Kidney (tissue), 22 donors: ENCODE measurements at places on chromosomes 1 and 21. TPM values are rescaled to one million over a fixed set of nuclear protein-coding genes. Genes with fewer than 3 reads are reported as not detected.

DNA sequence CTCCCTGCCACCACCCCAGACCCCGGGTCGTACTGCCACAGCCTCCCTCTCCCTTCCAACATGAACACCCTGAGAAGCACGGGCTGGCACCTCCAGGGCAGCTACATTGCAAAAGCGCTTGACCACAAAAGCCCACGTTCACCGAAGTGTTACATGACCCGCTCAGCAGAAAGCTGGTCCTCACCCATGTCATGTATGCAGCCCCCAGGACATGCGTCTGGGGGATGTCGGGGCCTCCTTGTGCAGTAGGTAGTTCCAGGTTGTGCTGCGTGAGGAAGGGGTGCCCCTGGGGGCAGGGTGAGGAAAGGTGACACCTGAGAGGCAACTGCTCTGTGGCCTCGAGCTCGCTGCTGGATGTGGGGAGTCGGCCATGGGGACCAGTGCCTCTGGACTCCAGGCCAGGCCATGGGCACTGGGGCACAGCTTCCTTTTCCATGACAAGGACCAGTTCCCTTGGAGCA, 102.0 kb upstream of the C1orf174 start:
- no peaks in the 10 kb centered on the region for H3K4me1 ChIP-seq
- no peaks in the 10 kb centered on the region for H3K27me3 ChIP-seq
- H3K27ac ChIP-seq, result no peak overlapping the region
- H3K4me3 ChIP-seq, result no peak overlapping the region

GRCh38 chr1:170030212-170030611, 44.3 kb downstream of the KIFAP3 start:
- no peak for DNase-seq
- H3K4me3 ChIP-seq, result no peak overlapping the region
- peaks cover 3% of the 10 kb centered on the region for H3K36me3 ChIP-seq
- no peaks in the 10 kb centered on the region for H3K4me1 ChIP-seq
- H3K27ac ChIP-seq, result no peak overlapping the region

DNA sequence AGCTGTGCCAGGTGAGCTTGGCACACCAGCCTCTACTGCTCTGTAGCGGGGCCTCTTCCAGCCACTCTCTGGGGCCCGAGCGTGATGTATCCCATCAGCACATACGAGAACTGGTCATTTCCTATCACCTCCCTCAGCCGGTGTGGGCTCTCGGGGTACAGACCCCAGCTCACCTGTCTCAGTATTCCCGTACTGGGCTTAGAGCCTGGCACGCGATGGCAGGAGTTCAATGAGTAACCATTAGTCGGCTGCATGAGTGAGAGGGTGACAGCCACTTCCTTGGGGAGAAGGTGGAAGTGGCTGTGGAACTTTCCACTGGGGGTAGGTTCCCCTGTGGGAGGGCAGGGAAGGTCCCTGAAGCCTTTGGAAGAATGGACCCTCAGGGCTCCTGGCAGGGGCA, 46.1 kb downstream of the ECE1 start:
- no peak for DNase-seq
- H3K27me3 ChIP-seq, result no peaks in the 10 kb centered on the region
- H3K36me3 ChIP-seq, result peaks cover 28% of the 10 kb centered on the region
- peaks cover 5% of the 10 kb centered on the region for H3K4me1 ChIP-seq

The KRTAP26-1 gene
- not detected for total RNA-seq

DNA sequence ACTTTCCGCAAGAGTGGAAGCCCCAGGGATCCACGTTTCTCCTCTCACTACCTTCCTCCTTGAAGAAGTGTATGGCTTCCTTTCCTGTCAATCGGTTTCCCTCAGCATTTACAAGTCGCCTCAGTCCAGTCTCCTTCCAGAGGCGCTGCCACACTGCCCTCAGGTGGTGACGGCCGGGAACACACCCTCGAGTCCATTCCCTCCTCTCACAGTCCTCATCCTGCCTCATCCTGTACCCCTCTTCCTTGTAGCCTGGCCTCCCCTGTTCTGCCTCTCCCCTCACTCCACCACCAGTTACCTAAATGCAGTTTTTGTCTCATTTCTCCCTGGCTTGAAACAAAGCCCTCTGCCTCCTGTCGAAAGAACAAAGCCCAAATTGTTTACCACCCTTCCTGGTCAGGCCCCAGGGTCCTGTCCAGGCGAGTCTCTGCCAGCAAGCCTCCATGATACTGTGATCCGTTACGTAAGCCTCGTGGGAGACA, 23.2 kb upstream of the LSM10 start:
- no peaks in the 10 kb centered on the region for H3K27me3 ChIP-seq
- no peaks in the 10 kb centered on the region for H3K4me1 ChIP-seq
- peaks cover 10% of the 10 kb centered on the region for H3K36me3 ChIP-seq
- H3K27ac ChIP-seq, result no peak overlapping the region
- H3K4me3 ChIP-seq, result no peak overlapping the region
- DNase-seq, result peak; percentile 90

GRCh38 chr1:203629507-203630082, 3.0 kb downstream of the ATP2B4 start:
- H3K4me3 ChIP-seq, result peak overlapping the region; percentile 83
- H3K27ac ChIP-seq, result peak overlapping the region; percentile 60
- peak; percentile 67 for DNase-seq
- no peaks in the 10 kb centered on the region for H3K27me3 ChIP-seq

DNA sequence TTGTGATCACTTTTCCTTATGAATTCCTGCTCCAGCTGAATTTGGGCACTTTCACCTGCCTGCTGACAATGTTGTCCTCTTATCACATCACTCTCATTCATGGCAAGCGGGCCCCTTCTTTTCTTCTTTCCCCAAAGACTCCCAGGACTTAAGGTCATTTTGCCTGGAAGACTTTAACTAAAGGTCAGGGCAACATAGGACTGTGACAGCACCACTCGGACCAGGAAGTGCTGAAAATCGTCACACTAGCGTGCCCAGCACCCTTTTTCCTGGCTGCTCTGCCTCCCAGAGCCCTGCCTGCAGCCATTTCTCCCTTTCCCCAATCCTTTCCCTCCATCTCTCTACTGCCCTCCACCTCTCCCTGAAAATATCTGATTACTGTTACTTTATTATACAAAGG, 35.4 kb downstream of the CD34 start:
- no peaks in the 10 kb centered on the region for H3K4me1 ChIP-seq
- H3K27me3 ChIP-seq, result no peaks in the 10 kb centered on the region
- H3K27ac ChIP-seq, result no peak overlapping the region
- no peaks in the 10 kb centered on the region for H3K36me3 ChIP-seq
- DNase-seq, result no peak
- no peak overlapping the region for H3K4me3 ChIP-seq

GRCh38 chr1:13462682-13463081, 51.1 kb downstream of the LRRC38 start:
- no peak for DNase-seq
- H3K36me3 ChIP-seq, result no peaks in the 10 kb centered on the region
- H3K4me1 ChIP-seq, result no peaks in the 10 kb centered on the region
- H3K27me3 ChIP-seq, result no peaks in the 10 kb centered on the region
- no peak overlapping the region for H3K27ac ChIP-seq

- peaks cover 7% of the 10 kb centered on the region for H3K4me1 ChIP-seq
- peaks cover 92% of the 10 kb centered on the region for H3K36me3 ChIP-seq
- H3K27me3 ChIP-seq, result no peaks in the 10 kb centered on the region
Observed at GRCh38 chr1:19151537-19151936, 58.5 kb downstream of the UBR4 start.

GRCh38 chr1:10839188-10839770, 42.8 kb upstream of the CASZ1 start:
- no peaks in the 10 kb centered on the region for H3K36me3 ChIP-seq
- no peak overlapping the region for H3K4me3 ChIP-seq
- no peaks in the 10 kb centered on the region for H3K27me3 ChIP-seq
- no peaks in the 10 kb centered on the region for H3K4me1 ChIP-seq
- H3K27ac ChIP-seq, result no peak overlapping the region

- peak; percentile 96 for DNase-seq
- H3K4me3 ChIP-seq, result peak within 1 kb of the TSS; percentile 90
- H3K27me3 ChIP-seq, result no peaks in the 10 kb centered on the region
- H3K27ac ChIP-seq, result peak within 1 kb of the TSS; percentile 98
Observed at GRCh38 chr1:161117759-161118581, at the start of the genes NIT1 and PFDN2. Gene NIT1 (plus strand): TSS chr1:161118105. CDS start chr1:161118177, 72 bp downstream. Gene PFDN2 (minus strand): TSS chr1:161118037. CDS start chr1:161118026, 11 bp downstream.

The DRAXIN gene
- 0.28 TPM for total RNA-seq

DNA sequence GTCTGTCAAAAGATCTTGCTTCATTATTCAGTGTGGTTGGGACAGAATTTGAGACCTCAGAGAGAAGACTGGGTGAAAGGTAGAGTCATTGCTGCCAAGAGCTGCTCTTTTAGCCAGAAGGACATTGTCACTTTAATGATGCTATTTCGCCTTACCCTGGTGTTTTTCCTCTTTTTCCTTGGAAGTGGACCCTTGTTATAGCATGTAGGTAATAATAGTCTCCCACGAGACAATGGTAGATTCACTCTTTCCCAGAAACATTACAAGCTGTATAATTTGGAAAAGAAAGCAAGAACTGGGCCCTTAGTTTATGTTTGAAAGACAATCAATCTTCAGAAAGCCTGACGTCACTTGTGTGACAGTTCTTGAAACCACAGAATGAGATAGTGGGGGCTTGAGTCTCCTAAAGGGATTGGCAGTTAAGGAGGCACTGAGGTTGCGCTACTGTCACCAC, 3.8 kb downstream of the SERTAD4 start:
- no peaks in the 10 kb centered on the region for H3K4me1 ChIP-seq
- DNase-seq, result no peak
- H3K27me3 ChIP-seq, result peaks cover 2% of the 10 kb centered on the region
- H3K36me3 ChIP-seq, result no peaks in the 10 kb centered on the region
- H3K27ac ChIP-seq, result peak overlapping the region; percentile 59

DNA sequence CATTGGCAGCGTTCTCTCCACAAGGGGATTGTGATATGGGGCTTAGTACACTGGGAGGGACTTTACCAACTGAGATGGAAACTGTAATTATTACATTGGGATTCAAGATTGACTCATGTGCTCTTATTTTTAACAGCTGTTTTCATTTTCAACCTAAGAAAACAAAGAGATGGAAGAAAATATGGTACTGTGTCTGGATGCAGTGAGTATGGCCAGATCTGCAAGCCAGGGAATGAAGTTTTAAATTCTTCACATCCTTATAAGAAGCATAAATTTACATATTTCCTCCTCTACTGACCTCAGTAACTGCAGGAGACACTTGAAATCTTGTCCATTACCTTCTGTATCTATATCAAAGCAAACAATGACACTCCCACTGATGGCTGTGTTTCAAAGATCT, 81.5 kb upstream of the EDEM3 start:
- H3K4me3 ChIP-seq, result no peak overlapping the region
- no peaks in the 10 kb centered on the region for H3K27me3 ChIP-seq
- H3K27ac ChIP-seq, result no peak overlapping the region

DNA sequence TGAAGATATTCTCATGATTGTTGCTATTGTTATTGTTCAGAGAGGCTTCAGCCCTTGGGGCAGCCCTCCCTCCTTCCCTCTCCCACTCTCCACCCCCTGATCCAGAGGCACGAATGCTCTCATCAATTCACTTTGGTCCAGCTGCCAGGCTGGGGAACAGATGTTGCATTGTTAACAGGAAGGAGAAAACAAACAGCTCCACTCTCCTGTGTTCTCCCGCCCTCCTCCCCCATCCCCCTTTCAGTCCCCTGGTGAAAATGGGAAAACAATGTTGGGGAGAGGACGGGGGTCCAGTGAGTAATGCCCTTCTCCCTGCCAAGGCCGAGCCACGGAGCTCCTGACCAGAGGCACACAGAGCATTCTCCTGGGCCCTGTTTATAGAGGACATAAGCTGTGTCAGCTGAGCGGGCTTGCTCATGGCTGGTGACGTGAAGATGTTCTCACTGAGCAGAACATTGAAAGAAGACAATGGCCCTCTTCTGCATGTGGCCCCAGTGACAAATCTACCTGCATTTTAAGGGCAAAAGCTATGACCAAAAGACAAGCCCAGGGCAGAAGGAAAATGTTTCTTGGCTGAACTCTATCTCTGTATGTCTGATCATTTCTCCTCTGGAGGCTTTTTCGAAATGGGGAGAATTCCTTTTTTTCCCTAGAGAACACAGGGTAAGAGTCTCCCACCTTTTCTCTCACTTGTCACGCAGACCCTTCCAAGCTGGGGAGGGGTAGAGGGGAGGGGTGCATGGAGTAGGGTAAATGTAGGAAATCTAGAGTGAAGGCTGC, 111.7 kb downstream of the GLUL start:
- no peak overlapping the region for H3K27ac ChIP-seq
- H3K27me3 ChIP-seq, result no peaks in the 10 kb centered on the region
- H3K4me1 ChIP-seq, result no peaks in the 10 kb centered on the region

DNA sequence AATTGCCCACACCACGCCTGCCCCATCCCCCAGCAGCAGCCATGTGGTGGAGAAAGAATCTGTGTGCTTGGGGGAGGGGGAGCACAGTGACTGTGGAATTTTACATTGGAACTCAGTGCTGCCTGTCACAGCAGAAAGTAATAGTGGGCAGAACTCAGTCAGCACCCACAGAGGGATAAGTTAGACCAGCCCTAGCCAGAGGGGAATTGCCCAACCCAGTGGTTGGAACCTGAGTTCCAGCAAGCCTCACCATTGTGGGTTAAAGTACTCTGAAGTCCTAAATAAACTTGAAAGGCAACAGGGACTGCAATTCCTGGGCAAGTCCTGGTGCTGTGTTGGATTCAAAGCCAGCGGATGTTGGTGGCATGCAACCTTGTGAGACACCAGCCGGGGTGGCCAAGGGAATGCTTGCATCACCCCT, 88.8 kb downstream of the MRPL39 start:
- H3K4me3 ChIP-seq, result no peak overlapping the region
- no peaks in the 10 kb centered on the region for H3K4me1 ChIP-seq
- no peak for DNase-seq

The C2CD4D gene
- total RNA-seq, result 0.57 TPM

The SELP gene
- 19.4 TPM for total RNA-seq

The HEYL gene
- 32.8 TPM for total RNA-seq

DNA sequence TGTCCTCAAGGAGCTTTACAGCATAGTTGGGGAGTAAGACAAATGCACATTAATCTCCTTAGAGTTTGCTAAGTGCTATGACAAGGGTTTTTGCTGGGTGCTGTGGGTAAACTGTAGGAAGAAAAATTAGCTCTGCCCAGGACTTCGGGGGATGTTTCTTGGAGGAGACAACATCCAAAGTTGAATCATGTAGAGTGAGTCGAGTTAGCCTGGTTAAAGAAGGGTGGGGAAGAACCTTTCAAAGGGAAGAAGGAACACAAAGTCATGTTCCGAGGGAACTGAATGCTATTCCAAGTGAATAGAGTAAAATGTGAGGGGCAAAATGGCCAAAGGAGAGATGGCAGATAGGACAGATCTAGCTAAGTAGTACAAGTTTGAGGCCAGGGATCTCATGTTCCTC, 17.1 kb downstream of the SPRTN start:
- no peaks in the 10 kb centered on the region for H3K36me3 ChIP-seq
- H3K4me3 ChIP-seq, result no peak overlapping the region
- H3K27me3 ChIP-seq, result no peaks in the 10 kb centered on the region
- no peak overlapping the region for H3K27ac ChIP-seq

The SHE gene
- total RNA-seq, result 18.1 TPM

GRCh38 chr1:168751195-168751650, 22.2 kb upstream of the DPT start:
- H3K4me1 ChIP-seq, result peaks cover under 1% of the 10 kb centered on the region
- no peak overlapping the region for H3K27ac ChIP-seq
- no peaks in the 10 kb centered on the region for H3K36me3 ChIP-seq
- no peak overlapping the region for H3K4me3 ChIP-seq
- peak; percentile 42 for DNase-seq

GRCh38 chr21:15066123-15066575, 1.3 kb upstream of the NRIP1 start:
- no peaks in the 10 kb centered on the region for H3K36me3 ChIP-seq
- peak overlapping the region; percentile 95 for H3K27ac ChIP-seq
- H3K4me3 ChIP-seq, result peak overlapping the region; percentile 78
- H3K27me3 ChIP-seq, result no peaks in the 10 kb centered on the region

The SLC45A1 gene
- total RNA-seq, result 1.8 TPM
